ENCODE measurements at places on chromosomes 4 and X.

DNA sequence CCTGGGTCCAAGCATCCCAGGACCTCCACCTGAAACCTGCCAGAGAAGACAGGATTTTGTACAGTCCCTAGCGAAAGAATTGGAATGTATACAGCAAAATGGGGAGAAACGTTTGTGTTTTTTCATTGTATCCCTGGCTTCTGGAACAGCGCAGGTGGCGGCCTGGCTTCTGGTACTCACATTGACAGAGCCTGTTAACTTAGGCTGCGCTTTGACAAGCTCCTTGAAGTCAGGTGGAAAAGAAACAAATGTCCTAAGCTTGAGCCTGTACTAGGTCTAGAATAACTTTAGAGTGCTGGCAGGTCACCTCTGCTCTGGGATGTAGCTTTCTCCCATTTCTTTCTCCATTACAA lies 343.7 kb upstream of the KLF3 start:
- no peak for DNase-seq

GRCh38 chr4:83305187-83305586 lies 20.6 kb upstream of the COQ2 start:
- no peak for DNase-seq

- no peak for DNase-seq
Measured at GRCh38 chrX:146581981-146582712, 227.4 kb upstream of the CXorf51B start.

- no peak for DNase-seq
Measured at GRCh38 chr4:108116423-108117168, 52.1 kb downstream of the LEF1 start.

GRCh38 chr4:25320336-25320735 lies 7.8 kb downstream of the ZCCHC4 start:
- no peak for DNase-seq

- DNase-seq: no peak
Measured at GRCh38 chrX:6067600-6067999, 161.1 kb downstream of the NLGN4X start.

GRCh38 chrX:29242856-29243255 lies 655.6 kb downstream of the IL1RAPL1 start:
- no peak for DNase-seq

Measured in stimulated activated CD8-positive, alpha-beta memory T cell treated with anti-CD3 and anti-CD28 coated beads, Interleukin-7, amount 100 ng/mL, for 1 hour (primary cell).